ENCODE measurements at places on chromosomes 5 and 9. TPM values are rescaled to one million over a fixed set of nuclear protein-coding genes. Genes with fewer than 3 reads are reported as not detected.

HMGCS1 gene
- total RNA-seq: 103 TPM

CTSV gene
- total RNA-seq: 1.2 TPM

IFNA2 gene
- not detected for total RNA-seq

WDR38 gene
- total RNA-seq: not detected

FBP2 gene
- not detected for total RNA-seq

IFNK gene
- not detected for total RNA-seq

SGTB gene
- total RNA-seq: 18.1 TPM

WNT8A gene
- total RNA-seq: not detected

PDZD2 gene
- total RNA-seq: 4.0 TPM

HMCN2 gene
- 0.07 TPM for total RNA-seq

PCDHGA10 gene
- total RNA-seq: 4.7 TPM

KIF3A gene
- 15.8 TPM for total RNA-seq

EGFLAM gene
- total RNA-seq: 1.7 TPM

All from thoracic aorta endothelial cell (primary cell).